ENCODE measurements at places on chromosomes 11 and 22. TPM values are rescaled to one million over a fixed set of nuclear protein-coding genes. Genes with fewer than 3 reads are reported as not detected.

DNA sequence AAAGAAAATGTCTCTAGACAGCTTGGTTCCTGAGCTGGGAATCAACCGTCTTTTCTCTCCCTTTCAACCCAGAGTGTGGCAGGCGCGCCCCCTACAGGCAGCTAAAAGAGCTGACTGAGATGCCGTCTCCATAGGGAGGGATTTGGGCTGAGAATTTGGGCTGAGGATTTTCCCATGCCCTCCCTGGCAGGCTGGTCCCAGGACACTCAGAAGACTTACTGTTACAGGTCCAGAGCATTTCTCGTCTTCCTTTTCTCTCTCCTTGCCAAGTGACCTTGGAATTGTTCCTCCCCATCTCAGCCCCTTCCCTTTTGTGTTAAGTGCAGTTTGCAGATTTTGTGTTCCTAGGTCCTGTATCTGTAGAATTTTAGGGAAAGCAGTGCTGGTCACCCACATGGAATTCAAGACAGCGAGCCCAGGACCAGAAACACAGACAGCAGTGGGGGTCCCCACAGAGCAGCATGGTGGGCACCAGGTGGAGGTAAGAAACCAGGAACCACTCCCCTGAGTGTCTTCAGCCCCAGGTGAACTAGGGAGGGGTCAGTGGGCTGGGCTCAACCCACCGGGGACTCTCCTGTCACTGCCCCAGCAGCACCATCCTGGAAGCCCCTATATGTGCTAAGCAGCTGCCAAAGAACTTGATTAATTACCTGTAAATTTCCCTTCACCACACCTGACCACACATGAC, 9.9 kb upstream of the IGLL5 start:
- DNase-seq, result peak; percentile 90

DNA sequence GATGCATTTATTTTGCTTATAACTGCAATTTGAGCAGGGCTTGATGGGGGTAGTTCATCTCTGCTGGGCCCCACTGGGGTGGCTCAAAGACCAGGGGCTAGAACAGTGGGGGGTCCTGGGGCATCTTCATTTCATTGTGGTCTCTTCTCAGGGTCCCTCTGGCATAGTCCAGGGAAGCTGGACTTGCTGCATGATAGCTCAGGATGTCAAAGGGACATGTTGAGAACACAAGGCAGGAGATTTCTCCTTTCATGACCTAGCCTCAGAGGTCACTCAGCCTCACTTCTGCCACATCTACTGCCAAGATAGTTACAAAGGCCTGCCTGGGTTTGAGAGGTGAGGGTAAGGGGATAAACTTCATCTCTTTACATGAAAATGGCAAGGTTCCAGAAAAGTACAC, 89.5 kb downstream of the CWC15 start:
- DNase-seq, result no peak

Gene TMEM25
- 2.7 TPM for total RNA-seq

DNA sequence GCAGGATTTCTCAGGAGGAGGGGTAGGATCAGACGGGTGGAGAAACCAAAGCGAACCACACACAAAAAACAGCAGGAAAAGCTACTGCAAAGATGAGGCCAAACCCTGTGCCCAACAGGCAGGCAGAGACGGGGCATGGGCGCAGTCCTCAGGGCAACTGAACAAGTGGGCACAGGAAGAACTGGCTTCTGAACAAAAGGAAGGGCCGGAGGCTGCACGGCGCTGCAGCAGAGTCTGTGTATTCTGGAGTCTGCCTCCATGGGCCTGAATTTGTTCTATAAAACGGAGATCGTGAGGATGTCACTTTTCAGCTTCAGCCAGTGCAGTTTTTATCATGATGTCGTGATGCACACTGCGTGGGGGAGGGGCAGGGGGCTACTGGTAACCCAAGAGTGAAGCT, 1026.0 kb downstream of the TBC1D22A start:
- no peak for DNase-seq

Gene CHST1
- 3.2 TPM for total RNA-seq

Gene MLC1
- 0.26 TPM for total RNA-seq

DNA sequence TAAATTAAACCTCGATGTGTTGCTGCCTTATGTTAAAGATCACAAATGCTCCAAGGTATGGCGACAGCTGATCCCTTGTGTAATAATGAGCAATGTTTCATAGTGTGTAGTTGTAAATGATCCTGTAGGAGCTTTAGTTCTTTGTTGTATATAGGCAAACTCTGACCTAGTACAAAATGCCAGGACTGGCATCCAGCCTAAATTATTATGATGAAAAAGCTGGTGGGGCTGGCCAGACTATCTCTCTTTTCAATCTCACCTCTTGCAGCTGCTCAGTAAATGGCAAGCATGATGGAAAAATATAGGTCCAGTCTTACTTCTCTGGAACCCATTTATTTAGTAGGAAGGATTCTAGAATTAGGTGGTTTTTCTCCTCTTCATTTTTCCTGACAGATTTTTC, 345.1 kb upstream of the C11orf87 start:
- DNase-seq, result no peak

GRCh38 chr11:57647960-57648800, 1.5 kb downstream of the YPEL4 start:
- no peak for DNase-seq
